ENCODE measurements at places on chromosomes 7 and 10.

- no peak for DNase-seq
These were observed 34.8 kb downstream of the VOPP1 start for GRCh38 chr7:55537458-55537990.

GRCh38 chr7:34761627-34762026, 103.6 kb downstream of the NPSR1 start:
- no peak for DNase-seq

DNA sequence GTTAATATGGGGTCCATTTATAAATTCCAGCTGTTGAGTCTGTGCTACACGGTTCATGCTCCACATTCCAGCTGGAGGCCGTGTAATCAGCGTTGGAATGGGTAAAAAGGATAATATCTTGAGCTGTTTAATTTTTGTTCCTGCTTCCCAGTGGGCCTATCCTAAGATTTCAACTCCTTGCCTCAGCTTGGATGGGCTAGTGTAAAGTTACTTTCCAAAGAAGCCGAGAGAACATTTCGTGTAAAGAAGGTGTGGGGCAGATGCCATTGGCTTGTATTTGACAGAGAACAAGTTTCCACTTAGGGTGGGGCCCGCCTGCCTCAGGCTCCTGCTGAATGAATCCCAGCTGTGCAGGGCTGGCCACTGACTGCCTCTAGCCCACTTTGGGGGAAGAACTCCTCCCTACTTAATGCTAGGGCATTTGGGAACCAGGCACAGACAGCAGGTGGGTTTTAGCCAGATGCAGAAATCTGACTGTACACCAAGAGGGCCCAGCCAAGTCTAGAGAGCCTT, 125.9 kb upstream of the LYZL2 start:
- no peak for DNase-seq

- no peak for DNase-seq
These were observed 123.9 kb upstream of the FRMD4A start for GRCh38 chr10:14454629-14455028.

- no peak for DNase-seq
These were observed 60.6 kb downstream of the CDHR3 start for GRCh38 chr7:106023369-106024322.

DNA sequence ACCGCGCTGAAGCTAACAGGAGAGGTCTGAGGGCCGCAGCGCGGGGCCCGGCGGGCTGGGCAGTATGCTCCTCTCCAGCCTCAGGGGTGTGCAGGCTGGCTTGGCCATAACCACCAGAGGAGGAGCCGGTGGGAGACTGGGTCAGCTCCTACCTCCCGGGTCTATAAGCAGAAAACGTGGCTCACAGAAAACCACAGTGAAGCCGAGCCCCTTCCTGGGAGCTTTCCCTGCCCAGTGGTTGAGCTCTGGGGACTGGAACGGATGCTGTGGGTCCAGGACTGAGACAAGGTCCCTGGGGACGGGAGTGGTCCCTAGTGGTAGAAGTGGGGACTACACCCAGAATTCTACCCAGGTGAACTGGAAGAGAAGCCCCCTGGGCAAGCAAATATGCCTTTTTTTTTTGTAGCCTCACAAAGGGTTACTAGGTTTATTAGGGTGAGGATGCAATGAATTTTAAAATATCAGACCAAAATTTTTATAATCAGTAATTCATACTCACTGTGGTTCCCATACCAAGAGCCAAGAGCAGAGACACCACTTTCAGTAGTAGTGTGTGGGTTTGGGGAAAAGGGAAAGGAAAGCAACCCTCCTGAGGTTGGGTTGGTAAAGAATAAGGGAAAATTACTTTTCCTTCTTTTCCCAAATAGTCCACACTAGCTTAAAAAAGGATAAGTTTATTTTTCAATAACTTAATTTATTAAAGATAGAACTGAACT, 67.9 kb upstream of the PRKCQ start:
- peak; percentile 60 for DNase-seq

DNA sequence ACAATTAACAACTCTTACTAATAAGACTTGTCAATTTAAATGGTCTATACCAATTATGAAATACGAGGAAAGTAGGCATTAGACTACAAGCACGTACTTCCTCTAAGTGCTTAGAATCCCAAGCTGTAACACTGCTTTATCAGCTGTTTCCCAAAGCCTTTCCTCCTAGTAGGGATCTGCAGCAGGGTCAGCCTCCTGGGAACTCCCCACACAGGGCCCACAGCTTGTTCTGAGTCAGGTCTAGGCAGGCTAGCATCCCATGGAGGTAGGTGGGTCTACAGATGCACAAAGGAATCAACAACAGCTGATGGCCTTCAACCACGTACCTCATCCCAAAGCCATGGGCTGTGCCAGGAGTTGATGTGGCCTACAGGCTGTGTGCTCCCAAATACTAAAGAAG, 14.7 kb downstream of the MMS19 start:
- no peak for DNase-seq

- DNase-seq = no peak
These were observed 18.5 kb downstream of the SHH start for GRCh38 chr7:155793720-155794119.
